ENCODE measurements at places on chromosomes 7 and 10.

DNA sequence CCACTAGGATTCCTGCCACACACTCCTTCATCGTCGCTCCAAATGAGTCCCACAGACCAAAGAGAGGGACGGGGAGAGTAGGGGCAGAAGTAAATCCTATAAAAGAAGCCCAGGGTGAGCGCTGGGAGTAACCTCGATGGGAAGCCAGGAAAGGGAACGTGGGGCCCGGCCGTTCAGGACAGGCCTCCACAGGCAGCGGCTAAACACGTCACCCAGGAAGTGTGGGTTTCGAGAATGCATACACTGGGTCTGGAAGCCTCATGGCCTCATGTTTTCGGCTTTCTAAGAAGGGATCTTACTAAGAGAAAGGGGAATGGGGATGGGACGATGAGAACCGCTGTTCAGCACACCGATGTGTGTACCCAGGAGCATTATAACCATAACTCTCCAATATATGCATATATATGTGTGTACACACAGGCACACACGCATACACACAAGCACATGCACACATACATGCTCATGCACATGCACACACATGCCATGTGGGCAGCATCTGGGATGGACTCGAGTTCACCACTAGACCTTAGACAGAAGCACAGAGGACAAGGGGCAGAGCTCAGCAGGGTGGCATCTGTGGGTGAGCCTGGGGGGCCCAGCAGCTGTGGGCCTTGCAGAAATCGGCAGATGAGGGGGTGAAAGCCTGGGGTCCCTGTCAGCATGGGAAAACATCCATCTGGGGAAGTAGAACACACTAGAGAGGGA, 14.8 kb upstream of the CNPY1 start:
- no peak for DNase-seq

- no peak for DNase-seq
Measured at GRCh38 chr10:74335501-74335900, 184.5 kb downstream of the ADK start.

- DNase-seq, result no peak
Measured at GRCh38 chr7:50863053-50863452, 80.4 kb upstream of the GRB10 start.

- no peak for DNase-seq
Measured at GRCh38 chr7:109996927-109997326, 1094.0 kb upstream of the LRRN3 start.

GRCh38 chr10:50335397-50335796, 84.1 kb upstream of the ASAH2 start:
- DNase-seq, result no peak
